T47D (cell line): ENCODE measurements at places on chromosomes 1 and 21.

GRCh38 chr21:31733551-31734149 lies 1.7 kb upstream of the SCAF4 start:
- DNase-seq: no peak

- peak; percentile 94 for DNase-seq
Measured at GRCh38 chr1:72693376-72693775, 411.0 kb upstream of the NEGR1 start.

- no peak for DNase-seq
Measured at GRCh38 chr1:212513586-212513985, 80.9 kb downstream of the NENF start.

DNA sequence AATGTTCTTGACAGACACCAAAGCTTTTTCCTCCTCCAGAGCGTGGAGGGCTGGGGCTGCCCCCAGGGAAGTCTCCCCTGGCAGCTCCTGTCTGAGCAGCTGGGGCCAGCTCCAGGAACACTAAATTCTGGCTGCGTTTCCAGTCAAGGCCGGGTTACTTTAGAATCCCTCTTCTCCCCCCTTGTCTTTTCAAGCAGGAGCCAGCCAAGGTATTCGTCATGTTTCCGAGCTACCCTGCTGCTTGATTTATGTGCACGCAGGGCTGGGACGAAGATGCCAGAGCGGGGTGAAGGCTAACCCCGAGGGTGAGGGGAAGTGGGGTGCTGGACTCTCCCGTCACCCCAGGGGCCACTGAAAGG lies 68.1 kb upstream of the ANGPTL1 start:
- no peak for DNase-seq

DNA sequence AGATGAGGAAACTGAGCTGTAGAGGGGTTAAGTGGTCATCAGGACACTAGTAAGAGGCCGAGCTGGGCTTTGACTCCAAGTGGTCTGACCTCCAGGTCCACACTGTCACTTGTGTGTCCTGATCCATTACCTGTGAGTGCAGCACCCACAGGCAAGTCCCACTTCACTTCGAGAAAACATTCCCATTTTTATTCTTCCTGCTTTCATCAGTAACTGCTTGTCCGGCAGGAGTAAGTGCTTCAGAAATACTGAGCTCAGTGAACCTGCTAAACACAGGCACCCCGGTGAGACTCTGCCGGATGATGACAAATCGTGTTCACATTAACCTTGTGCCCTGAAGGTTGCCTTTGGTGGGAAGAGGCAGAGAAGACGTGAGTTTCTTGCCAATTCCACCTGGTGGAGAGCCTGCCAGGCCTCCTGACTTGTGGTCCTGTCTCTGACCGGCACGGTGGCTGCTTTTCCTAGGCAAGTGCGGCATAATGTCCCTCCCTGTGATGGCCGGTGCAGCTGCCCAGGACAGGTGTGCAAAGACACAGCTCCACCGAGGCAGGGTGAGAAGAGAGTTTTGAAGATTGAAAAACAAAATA lies 29.4 kb downstream of the ZBTB18 start:
- no peak for DNase-seq

DNA sequence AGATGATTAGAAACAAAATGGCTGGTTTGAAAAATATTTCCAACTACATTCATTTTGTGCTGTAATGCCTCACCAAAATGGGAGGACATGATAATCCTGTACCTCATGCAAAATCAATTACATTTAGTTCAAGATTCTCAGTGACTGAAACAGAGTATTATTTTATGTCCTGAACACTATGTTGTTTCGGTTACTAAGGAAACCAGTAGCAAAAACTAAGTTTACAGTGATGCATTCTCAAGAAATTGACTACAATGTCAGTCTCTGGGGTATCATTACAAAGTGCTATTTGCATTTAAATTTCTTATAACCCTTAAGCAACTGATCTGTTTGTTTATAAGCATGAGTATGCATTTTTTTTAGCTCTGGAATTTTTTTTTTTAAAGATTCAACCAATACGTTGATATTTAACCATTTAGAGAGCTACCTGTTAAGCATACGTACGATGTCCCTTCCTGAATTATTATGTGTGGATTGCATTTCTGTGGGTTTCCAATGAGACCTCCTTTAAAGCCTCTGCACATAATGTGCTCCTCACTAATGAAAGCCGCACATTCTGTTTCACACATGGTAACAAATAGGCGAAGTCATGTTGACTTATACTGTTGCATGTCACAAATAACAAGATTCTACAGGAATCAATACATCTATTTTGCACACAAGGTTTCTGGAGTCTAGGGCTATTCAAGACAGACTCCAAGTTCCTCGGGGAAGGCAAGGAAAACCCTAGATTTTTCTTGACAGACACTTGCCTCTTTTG lies 1035.7 kb downstream of the ADGRL2 start:
- DNase-seq: no peak

DNA sequence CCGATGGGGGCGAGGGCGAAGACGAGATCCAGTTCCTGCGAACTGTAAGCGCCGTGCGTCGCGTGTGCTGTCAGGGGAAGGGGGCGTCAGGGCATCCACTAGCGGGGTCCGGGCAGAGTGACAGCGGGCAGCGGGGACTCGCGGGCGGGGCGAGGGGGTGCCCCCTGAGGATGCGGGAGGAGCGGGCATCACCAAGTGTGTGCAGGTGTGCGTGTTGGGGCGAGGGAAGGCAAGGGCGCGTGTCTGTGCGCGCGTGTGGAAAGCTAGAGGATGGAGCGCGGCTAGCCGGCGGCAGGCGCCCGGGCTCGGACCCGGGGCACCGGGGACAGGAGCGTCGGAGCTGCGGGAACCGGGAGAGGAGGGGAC lies 525 bp downstream of the RYR2 start:
- DNase-seq: no peak

DNA sequence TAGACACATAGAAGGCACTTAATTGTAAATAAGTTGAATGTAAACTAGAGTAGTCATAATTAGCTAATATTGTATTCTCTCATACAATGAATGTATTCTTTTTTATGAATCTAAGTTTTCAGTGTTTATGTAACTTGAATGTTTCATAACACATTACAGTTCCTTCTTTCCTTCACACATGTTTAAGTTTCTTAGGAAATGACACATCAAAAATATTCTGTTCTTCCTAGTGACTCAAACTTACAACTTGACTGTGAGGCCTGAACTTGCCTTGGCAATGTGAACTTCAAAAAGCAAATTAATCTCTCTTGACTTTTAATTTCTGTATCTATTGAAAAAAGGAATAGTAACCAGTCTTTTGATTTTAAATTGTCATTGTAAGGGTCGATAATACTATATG lies 700.1 kb downstream of the KCNT2 start:
- DNase-seq: no peak
